Mesothelial cell of epicardium (in vitro differentiated cells): ENCODE measurements at places on chromosomes 2 and 18.

GRCh38 chr2:60366135-60366712 lies 187.2 kb downstream of the BCL11A start:
- no peak for DNase-seq

- no peak for DNase-seq
These were observed 7.9 kb downstream of the GREB1 start for GRCh38 chr2:11541693-11542274.

- DNase-seq = no peak
These were observed 188.3 kb downstream of the TWIST2 start for GRCh38 chr2:239035997-239036731.

DNA sequence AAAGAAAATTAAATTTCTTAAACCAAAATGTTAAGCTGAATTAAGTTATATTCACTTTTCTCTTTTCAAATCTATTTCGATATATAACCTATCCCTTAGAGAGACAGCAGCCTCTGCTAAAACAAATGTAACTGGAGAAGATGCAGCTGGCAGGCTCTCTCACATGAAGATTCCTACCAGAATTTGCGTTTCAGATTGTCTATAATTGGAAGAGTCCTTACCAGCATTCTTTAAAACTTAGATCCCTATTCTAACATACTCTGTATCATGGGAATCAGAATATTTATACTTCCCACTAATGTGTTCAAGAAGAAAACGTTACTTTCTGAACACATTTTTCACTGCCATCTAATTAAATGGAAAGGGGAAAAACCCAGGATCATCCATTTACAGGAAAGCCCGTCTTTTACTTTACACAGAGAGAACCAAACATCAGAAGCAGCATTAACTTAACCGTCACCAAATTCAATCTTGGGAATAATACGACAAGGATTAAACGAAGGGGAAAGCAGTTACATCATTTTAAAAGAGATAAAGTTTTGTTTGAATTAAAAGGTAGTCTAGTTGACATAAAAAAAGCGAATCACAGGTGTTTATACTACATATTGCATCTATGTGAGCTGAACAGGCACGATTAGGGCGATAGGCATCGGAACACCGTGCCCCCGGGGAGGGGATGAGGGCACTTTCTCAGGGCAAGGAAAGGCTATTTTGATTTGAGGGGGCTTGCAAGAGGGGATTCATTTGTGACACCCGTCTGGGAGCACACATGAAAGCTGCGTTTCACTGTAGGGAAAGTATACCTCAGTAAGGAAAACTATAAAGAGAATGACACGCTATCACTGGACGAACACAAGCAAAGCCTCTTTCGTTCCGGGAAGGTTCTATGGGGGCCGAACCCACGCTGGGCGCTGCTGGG lies 1.3 kb downstream of the PTPN2 start:
- no peak for DNase-seq

GRCh38 chr2:117341690-117342089 lies 472.8 kb upstream of the DDX18 start:
- DNase-seq = no peak

GRCh38 chr2:45691171-45691999 lies 39.9 kb downstream of the PRKCE start:
- no peak for DNase-seq

- no peak for DNase-seq
These were observed 10.6 kb downstream of the MAPRE2 start for GRCh38 chr18:35051641-35052377.

DNA sequence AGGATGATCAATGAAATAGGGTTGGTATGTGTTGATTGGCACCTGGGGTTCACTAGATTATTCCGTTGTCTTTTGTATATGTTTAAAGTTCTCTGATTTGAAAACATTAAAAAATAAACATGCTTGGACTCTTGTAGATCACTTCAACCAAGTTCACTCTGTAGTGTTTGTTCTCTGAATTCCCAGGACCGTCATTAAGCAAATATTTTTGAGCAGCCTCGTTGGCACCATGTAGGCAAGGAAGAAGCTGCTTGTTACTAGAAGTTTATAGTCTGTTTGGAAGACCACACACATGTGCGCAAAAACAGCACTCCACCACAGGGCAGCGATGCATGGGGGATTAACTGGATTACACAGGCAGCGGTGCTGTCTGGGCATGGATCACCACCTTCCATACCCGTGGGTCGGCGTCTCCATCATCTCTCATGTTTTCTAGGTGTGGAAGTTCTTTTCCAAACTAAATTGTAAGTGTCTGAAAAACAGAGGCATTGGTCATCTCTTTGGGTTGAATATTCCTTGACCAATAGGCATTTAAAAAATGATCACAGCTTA lies 212.2 kb downstream of the FHOD3 start:
- DNase-seq = no peak

GRCh38 chr2:71925268-71926088 lies 222.2 kb downstream of the CYP26B1 start:
- no peak for DNase-seq

DNA sequence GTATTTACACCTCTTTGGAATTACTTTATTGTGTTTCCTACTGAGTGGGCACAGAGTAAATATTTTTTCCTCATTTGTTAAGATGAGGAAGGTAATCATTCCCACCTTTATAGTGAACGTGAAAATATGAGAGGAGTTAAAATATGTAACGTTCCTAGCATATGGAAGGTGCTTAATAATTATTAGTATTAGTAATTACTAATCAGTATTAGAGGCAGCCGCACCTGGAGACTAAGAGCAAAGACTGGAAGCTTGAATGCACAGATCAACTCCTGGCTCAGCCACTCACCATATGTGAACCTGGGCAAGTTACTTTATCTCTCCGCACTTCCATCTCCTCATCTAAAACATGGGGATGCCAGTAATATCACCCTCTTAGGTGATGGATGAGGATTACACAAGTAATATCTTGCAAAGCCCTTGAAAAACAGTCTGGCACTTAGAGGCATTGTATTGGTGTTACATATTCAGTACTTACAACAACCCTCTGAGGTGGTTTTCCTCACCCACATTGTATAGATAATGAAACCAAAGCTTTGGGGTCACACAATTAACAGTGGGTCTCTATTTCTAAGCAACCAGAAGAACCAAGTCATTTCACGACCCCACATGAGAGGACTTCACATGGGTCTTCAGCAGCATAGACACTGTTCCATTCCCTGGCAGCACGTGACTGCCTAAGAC lies 100.3 kb upstream of the KCTD1 start:
- no peak for DNase-seq

GRCh38 chr18:28504066-28504465 lies 327.1 kb upstream of the CDH2 start:
- no peak for DNase-seq

DNA sequence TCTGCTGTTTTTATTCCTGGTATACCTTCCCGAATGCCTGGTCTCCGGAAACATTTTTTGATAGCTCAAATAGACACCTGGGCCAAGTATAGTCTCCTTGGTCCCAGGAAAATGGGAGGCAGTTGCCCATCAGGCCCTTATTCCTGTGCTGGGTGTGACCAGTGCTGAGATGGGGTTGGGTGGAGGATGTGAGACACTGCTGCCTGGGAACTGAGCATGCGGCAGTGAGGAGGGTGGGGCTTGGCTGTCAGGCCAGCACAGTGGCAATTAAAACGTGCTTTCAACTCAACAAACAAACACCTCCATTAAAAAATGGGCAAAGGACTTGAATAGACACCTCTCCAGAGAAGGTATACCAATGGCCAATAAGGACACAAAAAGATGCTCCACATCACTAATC lies 12.5 kb downstream of the KLHL29 start:
- no peak for DNase-seq

- DNase-seq = no peak
These were observed 144.6 kb upstream of the SATB2 start for GRCh38 chr2:199602271-199602895.
